ENCODE measurements at places on chromosomes 7 and 10. TPM values are rescaled to one million over a fixed set of nuclear protein-coding genes. Genes with fewer than 3 reads are reported as not detected.

The BMI1 gene
- total RNA-seq = 48.4 TPM

The TMEM236 gene
- 0.20 TPM for total RNA-seq

The C7orf57 gene
- 2.5 TPM for total RNA-seq

The HOXA5 gene
- 0.63 TPM for total RNA-seq

The ACSL5 gene
- 11.7 TPM for total RNA-seq

The EN2 gene
- not detected for total RNA-seq

The MACC1 gene
- total RNA-seq = 48.4 TPM

The CYP3A7 gene
- total RNA-seq = not detected

DNA sequence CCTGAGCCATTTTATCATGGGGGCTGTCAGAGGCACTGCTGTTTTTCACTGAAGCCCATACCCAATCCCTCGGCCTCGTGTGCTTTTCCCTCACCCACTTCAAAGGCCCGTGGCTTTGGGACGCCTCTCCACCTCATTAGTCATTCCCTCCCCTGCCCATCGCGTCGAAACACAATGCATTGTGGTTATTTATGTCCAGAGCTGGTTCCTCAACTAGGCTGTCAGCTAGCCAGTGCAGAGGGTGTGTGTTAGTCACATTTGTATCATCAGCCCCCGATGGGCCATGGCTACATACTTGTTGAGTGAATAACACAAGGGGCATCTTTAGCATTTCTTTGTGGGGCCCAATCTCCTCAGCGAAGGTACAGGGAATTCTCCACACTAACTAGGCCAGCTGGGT is 3.8 kb upstream of the CRCP start:
- peak; percentile 64 for DNase-seq

DNA sequence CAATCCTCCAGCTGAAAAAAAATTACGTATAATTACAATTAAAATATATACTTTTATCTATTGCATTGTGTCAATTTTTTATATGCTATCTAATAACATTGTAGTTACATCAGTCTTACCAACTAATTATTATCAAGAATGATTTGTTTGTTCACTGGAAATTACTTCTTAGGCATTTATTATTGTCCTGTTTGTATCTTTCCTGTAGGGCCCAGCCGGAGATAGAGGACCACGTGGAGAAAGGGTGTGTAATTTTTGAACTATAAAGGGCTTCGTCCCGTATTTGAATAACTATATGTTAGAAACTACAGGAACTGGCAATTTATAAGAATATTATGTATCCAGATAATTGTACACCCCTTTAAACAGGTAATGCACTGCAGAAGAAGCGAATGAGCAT is 4.1 kb downstream of the COL1A2 start:
- DNase-seq = no peak

GRCh38 chr10:129867631-129868179 is 96.4 kb downstream of the EBF3 start:
- no peak for DNase-seq

DNA sequence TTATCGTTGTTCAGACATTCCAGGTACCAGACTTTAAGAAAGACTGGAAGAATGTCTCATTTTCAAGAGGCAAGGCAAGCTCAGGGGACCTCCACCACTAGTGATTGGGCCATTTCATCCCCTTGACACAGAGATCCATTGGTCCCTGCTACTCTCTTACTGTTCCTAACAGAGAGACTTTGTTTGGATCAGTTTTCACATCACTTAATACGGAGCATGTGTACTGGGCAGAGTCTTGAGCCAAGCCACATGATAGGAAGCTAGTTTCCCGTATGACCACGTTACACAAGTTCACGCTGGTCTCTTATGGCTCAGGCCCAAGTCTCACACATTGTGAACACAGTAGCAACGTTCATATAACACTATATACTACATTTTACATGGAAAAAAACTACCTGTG is 269.9 kb downstream of the BAMBI start:
- DNase-seq = no peak

DNA sequence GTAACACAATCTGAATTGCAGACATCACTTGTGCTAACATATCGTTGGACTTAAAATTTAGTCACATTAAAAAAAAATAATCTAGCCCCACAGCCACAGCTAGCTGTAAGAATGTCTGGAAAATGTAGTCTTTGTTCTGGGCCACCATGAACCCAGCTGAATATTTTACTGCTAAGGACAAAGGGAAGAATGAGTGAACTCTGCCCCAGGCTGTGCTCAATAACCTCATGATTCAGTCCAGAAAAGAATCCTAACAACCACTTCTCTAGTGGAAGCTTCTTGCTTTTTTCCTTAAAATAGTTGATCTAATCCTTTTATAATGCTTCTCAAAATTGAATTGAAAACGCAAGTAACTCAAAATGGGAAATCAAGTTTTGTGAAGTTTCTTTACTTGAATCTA is 25.6 kb upstream of the SOSTDC1 start:
- DNase-seq = peak; percentile 19

- DNase-seq = no peak
Measured at GRCh38 chr10:96292971-96293920, 11.0 kb upstream of the DNTT start.

DNA sequence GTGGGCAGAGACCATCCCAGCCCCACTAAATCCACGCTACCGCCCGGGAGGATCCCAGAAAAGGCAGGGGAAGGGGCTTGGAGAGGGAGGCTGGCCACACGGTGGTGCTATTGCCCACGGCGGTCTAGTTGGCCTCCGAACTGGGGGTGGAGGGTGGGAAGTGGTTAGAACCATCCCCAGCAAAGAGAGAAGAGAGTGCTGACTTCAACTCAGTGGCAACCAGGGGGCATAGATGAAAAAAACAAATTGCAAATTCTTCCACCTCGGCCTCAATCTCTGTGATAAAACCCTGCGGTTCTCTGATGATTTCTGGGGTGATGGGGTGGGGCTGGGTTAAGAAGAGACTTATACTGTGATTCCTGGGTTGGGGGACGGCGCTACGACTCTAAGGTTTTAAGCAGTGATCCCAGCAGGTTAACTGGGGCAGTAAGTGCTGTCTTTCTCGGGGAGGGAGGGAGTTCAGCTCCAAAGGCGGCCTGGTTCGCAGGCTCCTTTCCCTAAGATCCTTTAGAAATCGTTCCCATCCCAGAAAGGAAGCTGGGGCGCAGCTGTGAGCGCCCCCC is 154.5 kb upstream of the LYZL2 start:
- DNase-seq = peak; percentile 67

DNA sequence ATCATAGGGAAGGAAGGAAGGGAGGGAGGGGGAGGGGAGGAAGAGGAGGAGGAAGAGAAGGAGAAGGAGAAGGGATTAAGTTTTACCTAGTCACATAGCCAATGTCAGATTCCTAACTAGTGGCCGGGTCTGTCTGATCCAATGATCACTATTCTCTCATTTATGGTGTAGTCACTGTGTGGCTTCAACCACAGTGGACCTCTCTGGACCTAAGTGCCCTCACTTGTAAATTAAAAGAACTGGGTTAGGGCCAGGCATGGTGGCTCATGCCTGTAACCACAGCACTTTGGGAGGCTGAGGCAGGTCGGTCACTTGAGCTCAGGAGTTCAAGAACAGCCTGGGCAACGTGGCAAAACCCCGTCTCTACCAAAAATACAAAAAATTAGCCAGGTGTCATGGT is 6.6 kb upstream of the SERPINE1 start:
- no peak for DNase-seq

DNA sequence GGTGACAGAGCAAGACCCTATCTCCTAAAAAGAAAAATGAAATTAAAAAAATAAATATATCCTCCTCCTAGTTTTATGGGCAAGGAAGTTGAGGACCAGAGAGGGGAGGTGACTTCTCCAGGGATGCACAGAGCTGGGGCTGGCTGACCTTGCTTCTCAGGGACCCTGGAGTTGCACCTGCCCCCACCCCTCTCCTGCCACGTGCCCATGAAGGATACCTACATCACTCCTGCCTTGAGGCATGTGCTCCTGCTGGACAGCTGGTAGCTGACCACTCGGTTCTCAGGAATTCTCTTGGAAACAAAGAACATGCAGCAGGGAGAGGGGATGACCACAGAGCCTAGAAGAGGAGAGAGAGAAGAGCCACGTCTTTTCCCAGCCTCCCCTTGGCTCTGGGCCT is 522 bp downstream of the CCL24 start:
- no peak for DNase-seq

DNA sequence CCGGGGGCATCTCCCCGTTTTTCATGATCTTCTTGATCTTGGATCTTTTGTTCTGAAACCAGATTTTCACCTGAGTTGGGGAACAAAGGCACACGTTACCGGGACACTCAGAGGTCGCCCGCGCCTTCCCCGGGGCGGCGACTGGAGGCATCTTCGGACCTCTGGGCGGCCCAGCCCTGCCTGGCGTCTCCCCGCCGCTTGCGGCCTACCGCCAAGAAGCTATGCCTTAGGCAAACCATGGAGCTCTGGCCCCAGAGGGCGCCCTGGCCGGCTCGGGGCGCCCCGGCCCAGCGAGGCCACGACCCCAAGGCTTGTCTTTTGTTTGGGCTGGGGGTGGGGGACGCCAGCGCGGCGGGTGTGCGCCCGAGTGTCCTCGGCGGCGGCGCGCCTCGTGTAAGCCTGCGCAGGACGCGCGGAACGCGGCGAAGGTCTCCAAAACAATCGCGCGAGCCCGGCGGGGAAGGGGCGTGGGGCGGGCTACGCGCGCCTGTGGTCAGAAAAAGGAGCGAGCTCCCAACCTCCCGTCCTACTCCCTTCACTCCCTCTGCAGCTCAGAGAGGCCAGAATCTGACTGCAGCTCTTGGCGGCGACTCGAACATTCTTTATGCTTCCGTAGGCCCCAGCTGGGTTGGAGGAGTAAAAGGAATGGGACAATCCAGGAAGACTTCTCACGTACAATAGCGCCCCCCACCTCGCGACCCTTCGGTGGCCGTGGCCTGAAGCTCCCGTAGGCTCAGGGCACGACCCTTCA is 3.5 kb downstream of the DLX5 start:
- DNase-seq = no peak

DNA sequence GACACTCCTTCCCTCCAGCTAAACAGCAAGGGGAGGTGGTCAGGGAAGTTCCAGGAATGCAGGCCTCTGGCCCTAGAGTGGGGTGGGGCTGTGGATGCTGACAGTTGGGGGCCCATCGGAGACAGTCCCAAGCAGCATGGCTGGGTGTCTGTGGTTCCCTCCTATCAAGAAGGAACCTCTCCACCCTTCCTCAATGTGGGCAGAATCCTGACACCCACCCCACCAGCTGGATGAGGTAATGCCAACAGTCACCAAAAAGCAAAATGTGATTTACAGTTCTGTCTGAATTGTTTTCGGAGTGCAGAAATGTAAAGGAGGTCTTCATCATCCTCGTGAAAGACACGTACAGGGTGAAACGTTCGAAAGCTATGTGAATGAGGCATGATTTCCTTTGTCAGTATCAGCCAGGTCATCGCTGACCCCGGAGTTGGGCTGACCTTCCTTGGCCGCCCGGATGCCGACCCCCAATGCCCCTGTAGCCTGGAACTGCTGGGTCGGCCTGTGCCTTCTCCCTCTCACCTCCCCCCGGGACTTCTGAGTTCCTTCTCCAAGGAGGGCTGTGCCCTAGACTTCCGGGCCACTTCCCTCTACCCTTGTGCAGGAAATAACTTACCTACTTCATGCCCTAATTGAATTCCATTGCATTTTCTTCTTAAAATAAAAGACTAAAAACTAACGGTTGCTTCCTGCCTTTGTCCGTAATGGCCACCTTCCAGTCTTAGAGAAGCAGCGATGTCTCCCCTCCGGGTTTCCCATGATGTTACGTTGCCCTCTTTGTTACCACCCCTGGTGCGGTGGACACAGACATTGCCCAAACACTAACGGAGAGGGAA is 24.5 kb downstream of the FOXK1 start:
- no peak for DNase-seq

GRCh38 chr10:14775656-14776055 is 959 bp upstream of the FAM107B start:
- DNase-seq = no peak

DNA sequence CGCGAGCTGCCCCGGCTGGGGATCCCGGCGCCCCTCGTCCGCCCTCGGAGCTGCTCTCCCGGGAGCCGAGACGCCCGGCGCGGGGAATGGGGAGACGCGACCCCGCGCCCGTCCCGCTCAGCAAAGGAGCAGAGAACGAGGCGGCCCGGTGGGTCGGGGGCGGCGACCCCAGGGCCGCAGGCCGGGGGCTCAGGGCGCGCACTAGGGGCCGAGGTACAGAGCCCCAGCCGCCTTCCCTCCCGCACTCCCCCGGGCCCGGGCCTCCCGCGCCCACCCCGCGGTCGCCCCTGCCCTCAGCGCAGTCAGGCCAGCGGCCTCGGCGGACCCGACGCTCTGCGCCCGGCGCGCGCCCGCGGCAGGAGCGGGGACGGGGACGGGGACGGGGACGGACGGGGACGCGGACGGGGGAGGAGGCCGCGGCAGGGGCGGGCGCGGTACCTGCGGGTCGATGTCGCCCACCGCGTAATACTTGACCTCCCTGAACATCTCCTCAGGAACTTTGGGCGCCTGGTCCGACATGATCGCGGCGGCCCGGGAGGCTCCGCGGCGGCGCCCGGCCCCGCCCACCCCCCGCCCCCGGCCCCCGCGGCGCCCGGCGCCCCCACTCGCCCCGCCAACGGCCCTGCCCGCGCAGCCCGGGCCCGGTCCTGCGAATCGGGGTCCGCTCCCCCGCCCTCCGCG is 373 bp downstream of the PAXIP1 start:
- DNase-seq = no peak

GRCh38 chr7:24898691-24899090 is 81.3 kb downstream of the OSBPL3 start:
- DNase-seq = no peak

GRCh38 chr10:86819567-86819966 is 63.1 kb downstream of the BMPR1A start:
- DNase-seq = no peak

GRCh38 chr10:128759174-128759573 is 633.0 kb upstream of the MKI67 start:
- no peak for DNase-seq

GRCh38 chr7:5526100-5526905 is 102.7 kb upstream of the TNRC18 start:
- no peak for DNase-seq

DNA sequence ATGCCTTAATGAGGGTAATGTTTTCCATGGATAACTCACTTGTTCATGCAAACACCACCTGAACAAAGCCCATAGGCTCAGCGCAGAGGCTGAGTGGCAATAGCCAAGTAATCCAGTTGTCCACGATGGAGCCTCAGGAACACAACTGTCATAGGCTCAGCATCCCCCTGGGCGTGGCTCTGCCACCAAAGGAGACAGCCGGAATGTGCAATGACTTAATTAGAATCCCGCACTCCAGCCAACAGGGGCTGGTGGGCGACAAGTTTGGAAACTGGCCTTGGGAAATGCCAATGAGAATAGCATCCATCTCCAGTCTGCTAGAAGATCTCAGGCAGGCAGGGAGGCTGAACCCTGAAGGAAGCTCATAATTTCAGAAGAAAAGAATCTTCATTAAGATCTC is 411.7 kb upstream of the NRP1 start:
- DNase-seq = no peak

- DNase-seq = no peak
Measured at GRCh38 chr10:72303424-72304128, 29.9 kb downstream of the DDIT4 start.

- DNase-seq = no peak
Measured at GRCh38 chr10:81036257-81036656, 498.6 kb downstream of the SH2D4B start.

DNA sequence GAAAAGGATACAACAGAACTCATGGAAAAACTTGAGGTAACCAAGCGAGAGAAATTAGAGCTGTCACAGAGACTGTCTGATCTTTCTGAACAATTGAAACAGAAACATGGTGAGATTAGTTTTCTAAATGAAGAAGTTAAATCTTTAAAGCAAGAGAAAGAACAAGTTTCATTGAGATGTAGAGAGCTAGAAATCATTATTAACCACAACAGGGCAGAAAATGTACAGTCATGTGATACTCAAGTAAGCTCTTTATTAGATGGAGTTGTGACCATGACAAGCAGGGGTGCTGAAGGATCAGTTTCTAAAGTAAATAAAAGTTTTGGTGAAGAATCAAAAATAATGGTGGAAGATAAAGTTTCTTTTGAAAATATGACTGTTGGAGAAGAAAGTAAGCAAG is 62.1 kb downstream of the AKAP9 start:
- DNase-seq = no peak
